ENCODE measurements at places on chromosomes 6 and 20. TPM values are rescaled to one million over a fixed set of nuclear protein-coding genes. Genes with fewer than 3 reads are reported as not detected.
A peak's percentile ranks its signal among the peaks of the same experiment; 100 is the strongest.

Gene NR2E1
- not detected for total RNA-seq

Gene BMP5
- 17.6 TPM for total RNA-seq

Gene OXT
- 0.66 TPM for total RNA-seq

Gene VIP
- total RNA-seq = 1.2 TPM

Gene LY6G6D
- total RNA-seq = 0.58 TPM

Gene WFDC13
- not detected for total RNA-seq

Gene NKAIN4
- 28.5 TPM for total RNA-seq

Gene MAPK13
- total RNA-seq = 2.3 TPM

Gene SLC52A3
- total RNA-seq = 0.22 TPM

Gene POM121L2
- total RNA-seq = not detected

DNA sequence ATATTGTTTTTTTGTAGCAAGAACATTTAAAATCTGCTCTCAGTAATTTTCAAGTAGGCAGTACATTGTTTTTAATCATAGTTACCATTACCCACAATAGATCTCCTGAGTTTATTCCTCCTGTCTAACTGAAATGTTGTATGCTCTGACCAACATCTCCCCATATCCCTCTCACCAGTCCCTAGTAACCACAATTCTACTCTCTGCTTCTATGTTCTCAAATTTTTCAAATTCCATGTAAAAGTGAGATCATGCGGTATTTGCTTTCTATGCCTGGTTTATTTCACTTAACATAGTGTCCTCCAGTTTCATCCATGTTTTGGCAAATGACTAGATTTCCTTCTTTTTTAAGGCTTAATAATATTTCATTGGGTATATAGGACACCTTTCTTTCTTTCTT, 300.5 kb downstream of the KCNQ5 start:
- no peaks in the 10 kb centered on the region for H3K27me3 ChIP-seq
- DNase-seq = no peak
- no peaks in the 10 kb centered on the region for H3K36me3 ChIP-seq

DNA sequence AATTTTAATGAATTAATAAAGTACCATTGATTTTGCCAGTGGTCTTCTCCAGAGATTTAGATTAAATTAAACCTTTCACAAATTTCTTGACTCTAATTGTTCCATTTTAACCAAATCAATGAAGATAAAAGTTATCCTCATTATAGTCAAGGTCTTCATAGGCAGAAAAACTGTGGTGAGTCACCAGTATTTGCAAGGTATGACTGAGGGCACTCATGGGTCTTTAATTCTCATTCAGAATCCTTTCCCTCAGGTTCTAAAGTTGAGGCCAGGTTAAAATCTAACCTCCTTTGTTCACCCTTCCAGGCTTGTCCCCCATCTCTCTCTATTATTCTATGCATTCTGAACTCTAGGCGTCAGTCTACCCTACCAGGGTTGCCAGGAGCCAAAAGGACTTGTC, 93.9 kb downstream of the JAG1 start:
- H3K4me1 ChIP-seq = peaks cover 7% of the 10 kb centered on the region
- no peak overlapping the region for H3K27ac ChIP-seq
- H3K27me3 ChIP-seq = no peaks in the 10 kb centered on the region
- no peak for DNase-seq

DNA sequence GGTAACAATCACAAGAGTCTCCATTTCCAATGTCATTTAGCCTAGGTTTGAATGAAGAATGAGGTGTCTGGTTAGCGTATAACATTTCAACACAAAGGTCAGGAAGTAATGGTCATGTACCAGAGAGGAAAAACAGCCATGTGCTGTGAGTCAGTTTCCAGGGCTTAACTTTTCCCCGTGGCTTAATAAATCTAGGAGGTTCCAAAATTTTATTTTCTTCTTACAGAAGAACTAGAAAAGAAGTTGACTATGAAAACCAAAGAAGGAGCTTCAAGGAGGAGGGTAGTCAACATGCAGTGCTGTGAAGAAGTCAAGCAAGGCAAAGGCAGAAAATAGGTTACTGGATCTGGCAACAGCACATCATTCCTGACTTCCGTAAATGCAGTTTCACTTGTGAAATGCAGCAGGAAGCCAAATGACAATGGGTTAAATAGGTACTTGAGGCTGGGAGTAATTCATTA, 8.4 kb upstream of the GABRR2 start:
- no peak for DNase-seq
- peak overlapping the region; percentile 23 for H3K27ac ChIP-seq
- no peaks in the 10 kb centered on the region for H3K4me1 ChIP-seq
- peaks cover 15% of the 10 kb centered on the region for H3K36me3 ChIP-seq
- no peak overlapping the region for H3K4me3 ChIP-seq

- DNase-seq = no peak
- no peaks in the 10 kb centered on the region for H3K36me3 ChIP-seq
- no peak overlapping the region for H3K4me3 ChIP-seq
- H3K4me1 ChIP-seq = peaks cover 3% of the 10 kb centered on the region
- no peaks in the 10 kb centered on the region for H3K27me3 ChIP-seq
- H3K27ac ChIP-seq = no peak overlapping the region
Observed at GRCh38 chr6:141406761-141407160, 726.0 kb upstream of the GJE1 start.

GRCh38 chr6:24460966-24461365, 28.4 kb downstream of the GPLD1 start:
- no peak overlapping the region for H3K4me3 ChIP-seq
- H3K27ac ChIP-seq = no peak overlapping the region
- H3K27me3 ChIP-seq = no peaks in the 10 kb centered on the region
- H3K4me1 ChIP-seq = no peaks in the 10 kb centered on the region

DNA sequence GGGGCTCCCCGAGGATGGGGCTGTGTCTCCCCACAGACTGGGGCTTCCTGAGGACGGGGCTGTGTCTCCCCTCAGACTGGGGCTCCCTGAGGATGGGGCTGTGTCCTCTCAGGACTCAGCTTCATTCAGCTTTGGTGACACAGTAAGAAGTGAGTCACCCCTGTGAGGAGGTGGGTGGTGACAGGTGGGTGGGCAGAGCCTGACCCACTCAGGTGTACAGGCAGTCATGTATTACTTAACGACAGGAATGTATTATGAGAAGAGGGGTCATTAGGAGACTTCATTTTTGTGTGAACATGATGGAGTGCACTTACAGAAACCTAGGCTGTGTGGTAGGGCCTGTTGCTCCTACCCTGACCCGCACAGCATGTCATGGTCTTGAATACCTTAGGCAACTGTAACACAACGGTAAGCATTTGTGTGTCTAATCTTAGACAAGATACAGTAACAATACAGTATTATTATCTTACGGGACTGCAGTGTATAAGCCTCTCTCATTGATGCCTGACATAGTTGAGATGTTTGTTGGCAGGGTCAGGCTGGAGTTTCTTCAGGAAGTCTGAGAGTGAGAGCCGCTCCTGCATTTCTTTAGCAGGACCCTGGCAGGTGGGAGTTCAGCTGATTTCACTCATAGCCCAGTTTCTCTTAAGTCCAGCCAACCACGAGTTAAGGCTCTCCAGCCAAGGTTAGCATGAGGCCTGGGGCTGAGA, 10.9 kb upstream of the PGC start:
- H3K27me3 ChIP-seq = no peaks in the 10 kb centered on the region
- H3K4me1 ChIP-seq = peaks cover 6% of the 10 kb centered on the region

- H3K27me3 ChIP-seq = peaks cover 50% of the 10 kb centered on the region
- H3K4me1 ChIP-seq = peaks cover 51% of the 10 kb centered on the region
- DNase-seq = peak; percentile 75
Observed at GRCh38 chr20:23049201-23050075, at the start of gene THBD. TSS of gene THBD (minus strand) at chr20:23049672. CDS start at chr20:23049504, 168 bp downstream.

DNA sequence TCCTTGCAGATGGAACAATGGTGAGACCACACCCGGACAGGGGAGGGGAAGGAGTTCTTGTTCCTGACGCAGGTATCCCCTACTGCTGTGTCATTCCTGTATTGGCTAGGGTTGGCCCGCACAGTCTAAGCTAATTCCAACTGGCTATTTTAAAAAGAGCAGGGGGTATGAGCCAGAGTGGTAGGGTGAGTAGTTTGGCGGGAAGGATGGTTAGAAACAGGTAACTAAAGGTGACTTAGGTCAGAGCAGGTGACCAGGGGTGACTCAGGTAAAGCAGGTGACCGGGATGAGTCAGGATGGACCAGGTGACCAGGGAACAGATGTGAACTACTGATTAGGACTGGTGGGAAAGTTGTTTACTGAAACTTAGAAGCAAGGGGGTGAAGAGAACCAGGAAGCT, 58.0 kb downstream of the ZNF292 start:
- DNase-seq = no peak
- no peak overlapping the region for H3K4me3 ChIP-seq
- no peaks in the 10 kb centered on the region for H3K27me3 ChIP-seq
- peaks cover 9% of the 10 kb centered on the region for H3K36me3 ChIP-seq
- H3K4me1 ChIP-seq = no peaks in the 10 kb centered on the region

- no peak overlapping the region for H3K27ac ChIP-seq
- peaks cover 23% of the 10 kb centered on the region for H3K36me3 ChIP-seq
- DNase-seq = peak; percentile 60
- H3K27me3 ChIP-seq = no peaks in the 10 kb centered on the region
- no peaks in the 10 kb centered on the region for H3K4me1 ChIP-seq
Observed at GRCh38 chr20:41078329-41078728, 49.7 kb downstream of the TOP1 start.

DNA sequence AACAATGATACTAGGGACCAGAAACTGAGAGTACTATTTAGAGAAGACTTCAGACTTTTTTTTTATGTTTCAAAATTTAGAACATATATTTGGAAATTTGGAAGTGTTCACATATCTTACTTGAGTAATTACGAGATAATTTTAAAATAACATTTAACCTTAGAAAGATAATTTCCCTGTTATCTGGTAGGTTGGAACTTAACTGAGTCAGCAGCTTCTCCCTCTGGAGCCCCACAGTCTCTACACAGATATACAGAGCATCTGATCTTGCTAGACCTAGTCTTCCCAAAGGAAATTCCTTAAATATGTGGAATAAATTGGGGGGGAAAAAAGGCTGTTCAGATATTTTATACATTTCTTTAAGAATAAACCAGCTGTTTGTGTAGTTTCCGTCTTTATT, 48.6 kb downstream of the TSPYL4 start:
- H3K4me3 ChIP-seq = no peak overlapping the region
- H3K36me3 ChIP-seq = no peaks in the 10 kb centered on the region
- H3K4me1 ChIP-seq = no peaks in the 10 kb centered on the region
- no peaks in the 10 kb centered on the region for H3K27me3 ChIP-seq
- H3K27ac ChIP-seq = no peak overlapping the region

- H3K36me3 ChIP-seq = peaks cover 2% of the 10 kb centered on the region
- H3K27me3 ChIP-seq = no peaks in the 10 kb centered on the region
- H3K4me3 ChIP-seq = no peak overlapping the region
- no peaks in the 10 kb centered on the region for H3K4me1 ChIP-seq
- no peak overlapping the region for H3K27ac ChIP-seq
Observed at GRCh38 chr6:37966801-37967200, 147.3 kb downstream of the ZFAND3 start.

- DNase-seq = no peak
- no peak overlapping the region for H3K4me3 ChIP-seq
- no peaks in the 10 kb centered on the region for H3K36me3 ChIP-seq
- no peak overlapping the region for H3K27ac ChIP-seq
- no peaks in the 10 kb centered on the region for H3K27me3 ChIP-seq
Observed at GRCh38 chr6:138991206-138991605, 3.2 kb upstream of the REPS1 start.

DNA sequence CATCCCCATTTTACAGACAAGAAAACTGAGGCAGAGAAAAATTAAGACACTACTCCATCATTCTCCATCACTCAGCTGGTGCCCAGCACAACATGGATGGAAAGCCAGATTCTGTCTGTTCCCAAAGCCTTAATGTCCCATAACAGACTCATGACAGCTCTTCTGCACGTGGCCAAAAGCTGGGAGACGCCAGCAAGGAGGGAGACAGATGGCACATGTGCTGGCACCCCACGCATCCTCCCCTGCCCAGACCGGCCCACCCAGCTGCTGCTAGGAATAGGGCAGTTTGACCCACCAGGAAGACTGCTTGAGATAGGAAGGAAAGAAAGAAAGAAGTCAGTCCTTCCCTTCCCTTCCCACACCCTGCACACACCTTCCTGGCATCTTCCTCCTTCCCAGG, 96.3 kb downstream of the PREX1 start:
- H3K27me3 ChIP-seq = no peaks in the 10 kb centered on the region
- H3K36me3 ChIP-seq = peaks cover 20% of the 10 kb centered on the region
- no peak overlapping the region for H3K4me3 ChIP-seq
- peak; percentile 50 for DNase-seq

DNA sequence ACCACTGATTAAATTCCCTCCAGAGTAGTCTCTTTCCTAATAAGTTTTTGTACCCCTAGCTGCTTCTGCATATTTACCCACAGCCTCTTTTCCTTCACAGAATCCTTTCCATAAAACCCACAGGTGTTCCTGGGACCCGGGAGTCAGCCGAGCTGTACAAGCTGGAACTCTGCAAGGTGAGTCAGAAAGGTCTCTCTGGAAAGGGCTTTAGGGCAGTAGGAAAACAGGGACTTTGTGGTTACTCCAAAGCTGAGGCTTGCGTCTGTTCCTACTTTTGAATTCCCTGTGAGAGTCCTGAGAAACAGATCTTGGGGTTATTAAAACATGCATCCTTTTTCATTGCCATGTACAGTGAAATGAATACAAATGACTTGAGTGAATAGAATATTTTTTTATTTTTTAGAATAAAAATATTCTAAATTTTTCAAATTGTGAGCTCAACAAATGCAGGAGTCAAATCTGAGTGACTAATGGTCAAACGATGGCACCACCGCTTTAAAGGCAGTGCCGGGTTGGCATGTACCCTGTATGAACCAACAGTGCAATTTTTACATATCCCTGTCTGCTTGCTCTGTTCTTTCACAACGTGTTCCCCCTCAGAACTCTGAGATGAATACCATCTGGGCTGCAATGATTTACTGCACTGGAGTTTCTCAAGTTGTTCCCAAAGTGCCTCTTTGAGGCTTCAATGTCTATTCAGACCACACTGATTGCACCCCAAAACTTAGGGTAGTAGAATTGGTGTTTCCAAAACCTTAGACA, 78.4 kb downstream of the GFRAL start:
- no peak for DNase-seq
- H3K4me3 ChIP-seq = no peak overlapping the region
- no peaks in the 10 kb centered on the region for H3K36me3 ChIP-seq
- H3K27ac ChIP-seq = no peak overlapping the region

DNA sequence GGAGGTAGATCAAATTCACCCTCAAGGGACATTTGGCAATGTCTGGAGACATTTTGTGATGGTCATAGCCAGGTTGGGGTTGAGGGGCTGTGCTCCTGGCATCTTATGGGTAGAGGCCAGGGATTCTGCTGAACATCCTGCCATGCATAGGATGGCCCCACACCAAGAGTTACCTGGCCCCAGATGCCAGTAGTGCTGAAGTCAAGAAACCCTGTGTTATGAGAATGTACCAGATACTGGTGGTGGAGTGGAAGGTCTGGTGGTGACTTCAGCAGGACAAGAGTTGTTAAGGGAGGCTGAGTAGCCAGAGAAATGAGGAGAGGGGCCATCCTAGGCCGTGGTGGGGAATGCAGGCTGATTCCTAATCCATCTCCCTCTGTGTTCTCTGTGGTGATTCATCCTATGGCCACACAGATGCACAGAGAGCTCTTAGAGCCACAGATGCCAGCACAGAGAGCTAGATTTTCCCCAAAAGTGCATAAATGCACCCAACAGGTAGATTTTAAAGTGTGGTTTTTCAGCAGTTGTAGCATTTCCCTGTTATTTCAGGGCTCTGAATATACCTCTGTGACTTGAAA, 43.6 kb downstream of the CDYL start:
- H3K27ac ChIP-seq = no peak overlapping the region
- H3K4me3 ChIP-seq = no peak overlapping the region
- peaks cover 4% of the 10 kb centered on the region for H3K4me1 ChIP-seq
- no peak for DNase-seq
- no peaks in the 10 kb centered on the region for H3K36me3 ChIP-seq

Measured in muscle of leg (tissue), 16 donors.